ENCODE measurements at places on chromosomes 7 and 10.

GRCh38 chr10:17348501-17349349 is 105.7 kb downstream of the ST8SIA6 start:
- no peak for DNase-seq

DNA sequence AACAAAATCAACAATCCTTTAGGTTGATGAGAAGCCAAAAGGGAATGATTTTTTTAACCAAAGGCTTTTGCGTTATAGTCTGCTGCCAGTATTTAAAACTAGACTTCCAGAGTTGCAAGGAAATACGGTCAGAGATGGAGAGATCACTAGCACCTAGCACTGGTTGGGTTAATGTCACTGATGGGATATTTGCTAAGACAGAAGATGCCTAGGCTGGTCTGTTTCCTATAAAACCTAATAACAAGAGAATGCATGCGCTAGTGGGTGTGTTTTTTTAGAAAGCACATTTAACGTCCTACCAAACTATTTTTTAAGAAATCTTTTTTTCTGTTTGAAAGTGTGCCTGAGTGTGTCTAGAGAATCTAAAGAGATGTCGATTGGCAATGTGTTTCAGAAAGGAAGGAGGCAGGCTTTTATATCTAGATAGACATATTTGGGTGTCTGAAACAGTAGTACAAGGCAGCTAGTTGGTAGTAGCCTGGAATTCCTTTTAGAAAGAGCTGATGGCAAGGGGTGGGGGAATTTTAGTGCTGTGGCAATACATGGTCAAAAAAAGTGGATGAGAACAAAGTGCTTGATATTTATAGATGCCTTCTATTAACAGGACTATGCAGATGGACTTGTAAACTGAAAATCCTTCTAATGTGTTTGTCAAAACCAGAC is 863 bp downstream of the CALD1 start:
- DNase-seq = no peak

DNA sequence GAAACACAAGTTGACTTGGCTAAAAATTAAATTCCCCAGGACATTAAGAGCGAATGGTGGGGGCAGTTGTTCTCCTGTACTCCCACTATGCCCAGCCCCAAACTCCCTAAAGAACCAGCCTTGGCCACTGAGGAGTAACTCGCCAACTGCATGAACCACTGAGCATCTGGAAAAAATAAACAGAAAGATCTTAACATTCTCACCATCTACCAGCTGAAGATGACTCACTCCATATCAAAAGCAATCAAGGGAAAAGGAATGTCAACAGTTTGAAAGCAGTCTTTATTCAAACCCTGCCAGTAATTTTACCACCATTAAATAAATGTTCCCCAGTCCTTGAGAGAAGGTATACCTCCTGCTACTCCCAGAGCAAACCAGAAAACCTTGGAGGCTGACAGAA is 45.4 kb downstream of the CTTNBP2 start:
- no peak for DNase-seq

DNA sequence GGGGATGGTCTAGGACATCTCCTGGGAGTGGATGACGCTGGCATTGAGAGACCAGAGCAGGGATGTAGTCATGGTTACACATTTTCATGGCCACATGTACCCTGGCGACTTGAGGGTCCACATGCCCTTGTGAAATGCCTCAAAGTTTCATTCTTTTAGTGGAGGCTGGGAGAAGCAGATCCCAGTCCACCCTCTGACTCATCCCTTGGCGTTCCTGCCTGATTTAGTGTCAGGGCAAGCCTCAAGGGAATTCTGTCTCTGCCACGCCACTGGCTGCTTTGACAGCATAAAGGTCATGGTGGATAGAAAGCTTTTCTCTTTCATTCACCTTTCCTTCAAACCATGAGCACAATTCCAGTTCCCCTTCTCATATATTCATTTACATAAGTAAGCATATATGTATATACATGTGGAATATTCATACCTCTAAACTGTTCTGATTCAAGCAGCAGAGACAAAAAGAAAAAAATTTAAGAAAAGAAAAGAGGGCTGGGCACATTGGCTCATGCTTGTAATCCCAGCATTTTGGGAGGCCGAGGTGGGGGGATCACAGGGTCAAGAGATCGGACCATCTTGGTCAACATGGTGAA is 21.8 kb upstream of the KIF5B start:
- DNase-seq = no peak

DNA sequence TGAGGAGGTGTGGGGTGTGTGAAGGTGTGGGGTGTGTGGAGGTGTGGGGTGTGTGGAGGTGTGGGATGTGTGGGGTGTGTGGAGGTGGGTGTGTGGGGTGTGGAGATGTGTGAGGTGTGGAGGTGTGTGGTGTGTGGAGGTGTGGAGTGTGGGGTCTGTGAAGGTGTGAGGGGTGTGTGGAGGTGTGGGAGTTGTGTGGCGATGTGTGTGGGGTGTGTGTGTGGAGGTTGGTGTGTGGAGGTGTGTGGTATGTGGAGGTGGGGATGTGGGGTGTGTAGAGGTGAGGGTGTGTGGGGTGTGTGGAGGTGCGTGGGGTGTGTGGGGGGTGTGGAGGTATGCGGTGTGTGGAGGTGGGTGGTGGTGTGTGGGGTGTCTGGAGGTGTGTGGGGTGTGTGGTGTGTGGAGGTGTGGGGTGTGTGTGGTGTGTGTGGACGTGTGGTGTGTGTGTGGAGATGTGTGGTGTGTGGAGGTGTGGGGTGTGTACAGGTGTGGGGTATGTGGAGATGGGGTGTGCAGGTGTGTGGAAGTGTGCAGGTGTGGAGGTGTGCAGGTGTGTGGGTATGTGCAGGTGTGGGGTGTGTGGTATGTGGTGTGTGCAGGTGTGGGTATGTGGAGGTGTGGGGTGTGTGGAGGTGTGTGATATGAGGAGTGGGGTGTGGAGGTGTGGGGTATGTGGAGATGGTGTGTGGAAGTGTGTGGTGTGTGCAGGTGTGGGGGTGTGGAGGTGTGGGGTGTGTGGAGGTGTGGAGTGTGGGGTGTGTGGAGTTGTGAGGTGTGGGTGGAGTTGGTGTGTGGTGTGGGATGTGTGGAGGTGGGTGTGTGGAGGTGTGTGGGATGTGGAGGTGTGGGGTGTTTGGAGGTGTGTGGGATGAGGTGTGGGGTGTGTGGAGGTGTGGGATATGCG is 34.5 kb downstream of the SPDYE17 start:
- no peak for DNase-seq

- no peak for DNase-seq
These were observed 132.2 kb downstream of the MAD1L1 start for GRCh38 chr7:2100278-2101208.

GRCh38 chr10:45408421-45409319 is 34.7 kb downstream of the ALOX5 start:
- no peak for DNase-seq

DNA sequence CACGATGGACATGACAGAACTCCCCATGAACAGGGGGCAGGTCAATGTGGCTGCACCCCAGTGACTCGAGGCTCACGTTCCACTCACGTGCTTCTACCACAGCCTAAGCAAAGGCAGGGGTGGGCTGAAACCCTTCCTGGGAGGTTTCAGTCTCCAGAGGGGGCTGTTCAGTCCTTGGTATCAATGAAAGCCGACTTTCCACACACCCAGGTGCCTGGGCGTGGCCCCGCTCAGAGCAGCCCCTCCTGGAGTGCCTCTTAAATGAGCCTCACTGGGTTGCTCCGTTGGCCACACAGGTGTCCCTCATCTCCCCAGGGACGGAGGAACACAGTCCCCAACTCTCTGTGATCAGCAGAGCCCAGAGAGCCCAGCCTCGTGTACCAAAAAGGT is 90.5 kb upstream of the PDGFA start:
- DNase-seq = no peak

- no peak for DNase-seq
These were observed 25.4 kb downstream of the GBX1 start for GRCh38 chr7:151141855-151142685.

- DNase-seq = no peak
These were observed 87.5 kb downstream of the PLXNA4 start for GRCh38 chr7:132488634-132489302.

- no peak for DNase-seq
These were observed 126.1 kb downstream of the AOAH start for GRCh38 chr7:36598054-36598674.

- DNase-seq = no peak
These were observed 104.1 kb upstream of the SLC25A13 start for GRCh38 chr7:96426027-96426426.

DNA sequence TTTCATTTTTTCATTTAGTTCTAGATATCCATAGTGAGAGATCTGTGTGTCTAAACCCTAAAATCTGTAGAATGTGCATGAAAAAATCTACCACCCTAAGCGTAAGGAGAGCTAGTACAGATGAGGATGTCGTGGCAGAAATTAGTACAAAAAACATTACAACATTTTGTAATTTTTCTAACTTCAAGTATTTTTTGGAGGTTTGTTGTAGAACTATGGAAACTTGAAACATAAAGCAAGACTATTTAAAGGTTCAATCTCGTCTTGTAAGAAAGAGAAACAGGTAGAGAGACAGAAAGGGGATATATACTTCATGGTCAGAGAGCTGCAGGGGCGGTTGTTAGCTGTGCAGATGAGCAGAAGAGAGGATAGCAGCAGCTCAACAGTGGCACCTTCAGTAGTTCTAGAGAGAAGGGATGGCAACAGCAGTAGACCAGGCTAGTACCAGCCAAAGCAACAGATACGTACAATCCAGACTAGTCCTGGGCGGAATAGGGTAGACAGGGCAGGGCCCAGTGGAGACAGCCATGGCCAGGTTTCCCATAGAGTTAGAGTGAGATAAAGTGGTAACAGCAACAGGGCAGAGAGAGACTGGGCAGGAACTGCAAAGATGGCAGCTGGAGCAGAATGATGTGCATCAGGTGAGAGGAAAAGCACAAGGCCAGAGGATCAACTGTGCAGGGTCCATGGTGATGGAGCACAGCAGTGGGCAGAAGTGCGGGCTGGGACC is 145.2 kb downstream of the FRMD4A start:
- DNase-seq = no peak

GRCh38 chr10:49187950-49188761 is at the start of gene TMEM273:
TSS of gene TMEM273 (minus strand) at chr10:49188391. CDS start at chr10:49188336, 55 bp downstream.
- no peak for DNase-seq

DNA sequence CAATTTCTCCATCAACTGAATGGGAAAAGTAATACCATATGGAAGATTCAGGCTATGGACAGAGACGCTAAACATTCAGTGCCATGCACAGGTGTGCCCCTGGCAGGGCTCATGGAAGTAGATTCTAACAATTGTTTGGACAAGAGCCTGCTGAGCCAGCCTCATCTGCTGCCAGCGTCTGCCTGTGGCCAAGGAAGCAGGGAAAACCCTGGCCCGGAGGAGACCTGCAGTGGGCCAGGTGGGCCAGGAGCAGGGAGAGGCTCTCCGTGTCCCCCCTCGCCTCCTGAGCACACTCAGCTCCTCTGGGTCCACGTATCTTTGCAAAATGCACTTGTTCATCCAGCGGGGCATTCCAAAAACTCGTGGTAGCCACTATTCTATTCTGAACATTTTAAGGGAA is 130.1 kb downstream of the TCERG1L start:
- DNase-seq = no peak

DNA sequence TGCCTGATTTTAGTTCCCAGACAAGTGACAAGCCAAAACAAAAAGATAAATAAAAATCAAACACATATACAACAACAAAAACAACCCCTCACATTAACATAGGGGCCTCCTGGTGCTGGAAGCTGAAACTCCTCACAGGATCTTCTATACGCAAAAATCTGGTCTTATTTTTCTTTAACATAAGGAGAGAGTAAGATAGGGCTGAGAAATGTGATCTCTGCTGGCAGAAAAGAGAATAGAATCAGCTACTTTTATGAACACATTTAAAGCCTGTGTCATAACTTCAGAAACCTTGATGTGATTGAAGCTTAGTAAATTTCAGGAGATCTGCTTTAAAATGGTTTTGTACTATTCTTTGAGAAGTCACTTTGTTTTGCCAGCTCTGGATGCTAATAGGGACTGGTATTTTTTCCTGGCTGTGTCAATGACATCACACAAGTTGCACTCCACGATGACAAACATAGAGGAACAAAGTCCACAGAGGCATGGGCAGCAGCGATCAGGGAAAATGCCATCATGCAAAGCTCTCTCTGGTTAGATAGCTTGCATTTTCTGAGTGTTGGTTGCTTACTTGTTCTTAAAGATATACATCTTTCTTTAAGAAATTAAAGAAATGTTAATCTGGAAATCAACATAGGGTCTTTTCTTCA is 176.6 kb upstream of the SP4 start:
- DNase-seq = no peak

GRCh38 chr7:90824386-90825307 is 228.5 kb downstream of the CDK14 start:
- no peak for DNase-seq

GRCh38 chr10:120456626-120457430 is at the start of gene PLPP4:
TSS of gene PLPP4 (plus strand) at chr10:120457227. CDS start at chr10:120457306, 79 bp downstream.
- no peak for DNase-seq

- DNase-seq = no peak
These were observed 501.1 kb downstream of the TNS3 start for GRCh38 chr7:47080816-47081215.

DNA sequence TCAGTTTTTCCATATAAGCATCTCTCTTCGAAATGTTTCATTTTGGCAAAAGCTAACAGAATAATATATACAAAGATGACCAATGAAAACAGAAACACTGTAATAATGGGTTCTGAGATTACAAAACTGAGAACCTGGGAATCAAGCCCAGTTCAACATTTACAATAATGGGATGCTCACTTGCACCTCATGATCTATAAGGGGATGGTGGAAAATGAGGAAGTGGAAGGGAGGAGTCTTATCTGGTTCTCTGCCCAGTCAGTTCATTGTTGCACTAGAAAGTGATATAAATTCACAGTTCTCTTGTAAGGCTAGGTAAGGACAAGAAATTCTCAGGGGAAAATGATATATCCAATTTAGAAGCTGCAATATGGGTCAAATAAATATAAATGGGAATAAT is 31.7 kb upstream of the RHOBTB1 start:
- no peak for DNase-seq

DNA sequence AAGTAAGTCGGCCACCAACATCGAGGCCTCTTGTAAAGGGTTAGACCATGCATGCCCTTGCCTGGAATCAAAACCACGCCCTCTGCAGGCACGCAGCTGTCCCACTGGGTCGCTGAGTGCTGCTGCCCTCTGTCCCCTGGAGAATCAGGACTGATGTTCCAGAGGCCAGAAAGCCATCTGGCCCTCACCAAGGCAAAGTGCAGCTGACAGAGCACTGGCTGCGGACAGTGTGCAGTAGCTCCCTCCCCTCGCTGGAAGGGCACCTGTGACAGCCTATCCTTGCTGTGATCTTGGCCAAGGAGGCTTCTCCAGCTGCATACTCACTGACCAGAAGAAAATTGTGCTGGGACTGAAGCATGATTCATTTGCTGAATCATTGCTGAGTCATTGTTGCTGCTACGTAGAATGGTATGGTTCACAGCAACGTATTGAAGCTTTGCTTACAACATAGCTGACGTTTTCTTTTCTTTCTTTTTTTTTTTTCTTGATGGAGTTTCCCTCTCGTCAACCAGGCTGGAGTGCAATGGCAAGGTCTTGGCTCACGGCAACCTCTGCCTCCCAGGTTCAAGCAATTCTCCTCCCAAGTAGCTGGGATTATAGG is 30.4 kb downstream of the DDC start:
- DNase-seq = no peak

- DNase-seq = no peak
These were observed 42.5 kb downstream of the NUP205 start for GRCh38 chr7:135600226-135600625.
